Fibroblast of skin of left quadriceps (primary cell): ENCODE measurements at places on chromosomes 2 and 18.
A peak's percentile ranks its signal among the peaks of the same experiment; 100 is the strongest.

DNA sequence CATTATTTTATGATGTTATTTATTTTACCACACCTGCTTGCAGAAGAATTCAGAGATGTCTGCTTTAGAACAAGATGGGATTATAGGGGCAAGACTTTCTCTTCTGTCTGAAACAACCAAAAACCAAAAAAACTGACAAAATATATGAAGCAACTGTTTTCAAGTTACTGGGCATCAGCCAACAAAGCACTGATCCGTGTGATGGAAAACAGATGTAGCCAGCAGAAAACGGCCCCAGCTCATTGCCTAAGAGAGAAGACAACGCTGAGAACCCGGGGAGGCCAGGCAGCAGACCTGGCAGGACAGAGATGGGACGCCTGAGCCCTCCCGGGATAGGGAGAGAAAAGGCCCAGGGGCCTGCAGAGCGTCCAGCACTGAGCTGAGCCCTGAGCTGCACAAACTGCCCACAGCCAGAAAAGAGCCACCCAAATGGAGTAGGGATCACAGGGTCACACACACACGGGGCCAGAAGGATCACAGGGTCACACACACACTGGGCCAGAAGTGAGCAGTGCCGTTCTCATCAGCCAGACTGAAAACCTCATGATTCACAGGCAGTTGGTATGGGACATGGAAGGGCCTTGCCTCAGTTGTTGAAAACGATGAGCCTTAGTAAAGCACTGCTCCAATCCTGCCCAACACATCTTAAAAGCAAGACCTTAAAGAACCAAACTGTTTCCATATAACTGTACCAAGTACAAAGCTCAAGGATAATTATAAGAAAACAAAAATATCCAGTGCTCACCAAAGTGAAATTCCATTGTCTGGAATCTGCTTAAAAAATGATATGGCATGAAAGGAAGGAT is 12.1 kb downstream of the PXDN start:
- DNase-seq = peak; percentile 97

GRCh38 chr18:70332694-70333093 is 43.8 kb downstream of the SOCS6 start:
- DNase-seq = no peak

DNA sequence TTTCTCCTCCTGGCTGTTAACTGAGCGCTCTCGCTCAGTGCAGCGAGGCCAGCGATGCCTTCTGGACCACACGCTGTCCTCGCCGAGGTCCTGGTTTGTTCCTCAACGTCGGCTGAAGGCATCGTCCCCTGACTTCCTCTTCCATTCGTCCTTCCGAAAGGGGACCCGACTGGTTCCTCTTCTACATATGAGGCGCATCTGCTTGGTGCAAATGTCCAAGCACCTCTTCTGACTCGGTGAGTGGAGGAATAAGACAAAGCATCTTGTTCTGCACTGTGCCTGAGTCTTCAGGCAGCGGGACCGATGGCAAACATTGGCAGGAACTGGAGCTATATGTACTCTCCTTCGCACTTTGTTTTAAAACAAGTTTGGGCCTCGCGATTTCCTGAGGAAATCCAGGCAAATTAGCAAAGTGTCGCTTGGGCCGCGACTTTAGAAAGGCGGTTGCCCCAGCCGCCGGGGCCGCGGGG is 621 bp upstream of the KCNS3 start:
- DNase-seq = no peak

GRCh38 chr2:152395103-152395502 is 60.1 kb downstream of the FMNL2 start:
- no peak for DNase-seq

GRCh38 chr18:79896738-79897137 is 54.7 kb downstream of the SLC66A2 start:
- DNase-seq = no peak

DNA sequence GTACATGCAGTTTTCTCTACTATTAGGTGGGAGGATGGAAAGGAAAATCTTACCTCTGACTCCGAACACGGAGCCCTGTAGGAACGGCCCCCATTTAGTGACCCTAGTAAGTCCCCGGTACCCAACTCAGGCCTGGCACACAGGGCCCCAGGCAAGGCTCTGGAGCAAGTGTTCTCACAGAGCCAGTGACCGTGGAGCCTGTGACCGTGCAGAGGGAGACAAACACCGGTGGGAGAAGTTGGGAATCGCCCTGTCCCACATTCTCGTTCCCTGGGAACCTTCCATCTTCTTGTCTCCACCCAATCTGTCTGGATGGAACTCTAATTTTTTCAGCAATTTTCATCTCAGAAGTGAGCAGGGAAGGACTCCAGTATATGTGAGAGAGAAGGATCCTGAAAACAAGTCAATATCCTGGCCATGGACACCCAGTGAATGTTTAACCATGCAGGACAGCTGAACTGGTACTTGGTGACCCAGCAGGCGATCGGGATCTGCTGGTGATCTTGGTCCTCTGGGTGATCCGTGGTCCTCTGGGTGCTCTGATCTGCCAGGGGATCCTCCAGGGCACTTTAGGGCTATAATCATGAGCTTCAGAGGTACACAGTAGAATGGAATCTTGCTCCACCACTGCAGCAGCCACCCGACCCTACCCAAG is 348.6 kb upstream of the ID2 start:
- no peak for DNase-seq

- no peak for DNase-seq
Measured at GRCh38 chr2:235049719-235050118, 97.9 kb downstream of the SH3BP4 start.

DNA sequence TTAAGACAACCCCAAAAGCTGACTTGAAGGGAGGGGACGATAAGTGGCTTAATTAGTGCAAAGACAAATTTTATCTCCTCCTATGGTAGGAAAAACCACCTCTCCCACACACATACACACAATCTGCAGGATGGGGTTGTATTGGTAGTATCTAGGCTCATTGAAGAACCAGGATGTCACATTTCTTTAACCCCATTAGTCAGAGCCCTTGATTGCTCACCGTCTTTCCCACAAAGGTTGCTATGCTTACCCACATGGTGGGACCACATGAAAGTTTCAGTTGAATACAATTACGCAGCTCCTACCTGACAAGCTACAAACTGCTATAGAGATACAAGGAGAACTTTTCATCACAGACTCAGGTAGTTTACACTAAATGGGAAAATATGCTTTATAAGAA is 765.0 kb upstream of the CELF4 start:
- DNase-seq = no peak

GRCh38 chr2:121099329-121100290 is 185.4 kb downstream of the TFCP2L1 start:
- DNase-seq = no peak

GRCh38 chr18:6959110-6959509 is 158.5 kb downstream of the LAMA1 start:
- DNase-seq = no peak

GRCh38 chr2:138949517-138949916 is 169.3 kb upstream of the NXPH2 start:
- DNase-seq = no peak

- DNase-seq = no peak
Measured at GRCh38 chr2:141515931-141516330, 614.9 kb downstream of the LRP1B start.

GRCh38 chr2:30355306-30355705 is 91.7 kb upstream of the LCLAT1 start:
- no peak for DNase-seq

DNA sequence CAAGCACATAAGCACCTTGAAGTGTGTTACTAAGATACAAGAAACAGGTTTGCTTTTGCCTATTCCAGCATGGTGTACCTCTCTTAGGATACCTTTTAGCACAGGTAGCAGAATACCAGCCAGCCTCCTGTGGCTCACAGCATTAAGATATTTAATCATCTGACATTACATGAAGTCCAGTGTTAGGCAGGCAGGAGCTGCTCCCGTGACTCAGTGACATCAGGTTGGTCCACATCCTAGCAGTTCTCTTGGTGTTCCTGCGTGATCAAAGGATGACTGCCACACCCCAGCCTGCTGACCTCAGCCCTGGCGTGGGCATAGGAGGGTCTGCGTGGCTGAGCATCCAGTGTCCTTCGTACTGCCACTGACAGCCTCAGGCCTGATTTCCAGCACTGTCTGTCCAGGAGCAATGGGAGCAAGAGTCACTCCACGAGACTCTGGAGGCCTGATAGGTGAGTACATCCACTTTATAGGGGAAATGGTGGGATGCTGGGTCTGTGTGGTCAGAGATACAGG is 3.6 kb upstream of the DTYMK start:
- no peak for DNase-seq

DNA sequence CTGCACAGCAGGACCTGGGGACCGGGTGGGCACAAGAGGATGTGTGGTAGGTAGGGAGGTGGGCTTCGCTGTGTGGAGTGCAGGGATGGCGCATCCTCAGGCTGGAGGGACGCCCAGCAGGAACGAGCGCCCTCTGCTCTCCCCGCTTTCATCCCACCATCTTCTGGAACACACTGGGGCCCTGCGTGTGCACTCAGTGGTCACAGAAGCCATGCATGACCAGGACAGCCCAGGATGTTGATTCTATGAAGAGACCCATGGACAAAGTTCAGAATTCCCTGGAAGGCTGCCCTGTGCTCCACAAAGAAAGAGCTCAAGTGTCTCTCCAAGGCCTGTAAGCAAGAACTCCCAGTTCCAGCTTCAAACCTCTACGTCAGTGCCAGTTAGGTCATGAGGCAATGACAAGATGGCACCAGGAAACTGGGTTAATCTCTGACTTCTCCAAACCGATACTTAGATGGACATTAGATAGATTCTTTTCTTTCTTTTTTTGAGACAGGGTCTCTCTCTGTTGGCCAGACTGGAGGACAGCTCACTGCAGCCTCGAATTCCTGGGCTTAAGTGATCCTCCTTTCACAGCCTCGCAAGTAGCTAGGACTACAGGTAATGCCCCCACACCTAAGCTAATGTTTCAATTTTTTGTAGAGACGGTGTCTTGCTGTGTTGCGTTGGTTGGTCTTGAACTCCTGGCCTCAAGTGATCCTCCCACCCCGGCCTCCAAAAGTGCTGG is 3.4 kb downstream of the SLC66A2 start:
- no peak for DNase-seq

DNA sequence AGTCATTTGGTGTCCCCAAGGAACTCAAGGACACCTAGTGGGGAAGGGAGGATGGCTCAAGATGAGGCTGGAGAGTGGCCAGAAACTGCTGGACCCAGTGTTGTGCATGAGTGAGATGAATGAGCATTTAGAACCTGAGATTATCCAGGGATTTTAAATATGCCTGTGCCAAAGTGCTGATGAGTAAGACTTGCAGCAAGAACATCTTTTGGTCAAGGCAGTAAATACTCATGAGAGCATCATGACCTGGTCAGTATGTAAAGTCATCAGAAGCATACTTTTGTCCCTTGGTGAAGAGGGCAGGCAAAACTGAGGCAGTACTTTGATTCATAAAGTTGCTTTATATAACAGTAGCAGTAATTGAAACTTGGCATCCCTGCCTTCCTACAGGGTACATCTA is 3.1 kb upstream of the SPP2 start:
- no peak for DNase-seq

GRCh38 chr2:158458617-158458920 is 1.8 kb downstream of the PKP4 start:
- DNase-seq = no peak

- no peak for DNase-seq
Measured at GRCh38 chr2:224711859-224712665, 4.1 kb downstream of the CCDC195 start.

GRCh38 chr18:33051407-33051806 is 278.6 kb upstream of the KLHL14 start:
- DNase-seq = no peak

DNA sequence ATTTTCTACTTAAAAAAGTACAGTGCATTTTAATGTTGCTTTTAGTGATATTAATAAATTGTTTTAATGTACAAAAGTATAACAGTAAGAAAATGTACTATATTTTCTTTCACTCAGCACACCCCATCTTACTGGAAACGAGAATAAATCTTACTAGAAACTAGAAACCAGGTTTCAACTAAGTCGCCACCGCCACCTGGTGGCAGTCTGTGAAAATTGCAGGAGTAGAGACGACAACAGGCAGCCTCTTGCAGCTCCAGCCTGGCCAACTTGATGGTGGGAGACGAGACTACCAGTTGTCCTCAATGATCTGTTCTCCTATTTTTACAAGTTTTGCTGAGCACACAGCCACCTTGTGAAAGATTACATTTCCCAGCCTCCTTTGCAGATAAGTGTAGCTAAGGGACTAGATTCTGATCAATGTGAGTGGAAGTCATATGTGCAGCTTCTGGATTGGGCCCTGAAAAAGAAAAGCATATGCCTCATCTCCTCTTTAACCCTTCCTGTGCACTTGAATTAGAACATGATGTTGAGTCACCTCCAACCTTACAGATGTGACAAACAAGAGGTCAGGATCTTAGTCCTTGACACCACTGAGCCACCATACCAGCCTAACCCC is 8.7 kb downstream of the OTOF start:
- no peak for DNase-seq

GRCh38 chr2:231524477-231525247 is 5.6 kb downstream of the NMUR1 start:
- no peak for DNase-seq

DNA sequence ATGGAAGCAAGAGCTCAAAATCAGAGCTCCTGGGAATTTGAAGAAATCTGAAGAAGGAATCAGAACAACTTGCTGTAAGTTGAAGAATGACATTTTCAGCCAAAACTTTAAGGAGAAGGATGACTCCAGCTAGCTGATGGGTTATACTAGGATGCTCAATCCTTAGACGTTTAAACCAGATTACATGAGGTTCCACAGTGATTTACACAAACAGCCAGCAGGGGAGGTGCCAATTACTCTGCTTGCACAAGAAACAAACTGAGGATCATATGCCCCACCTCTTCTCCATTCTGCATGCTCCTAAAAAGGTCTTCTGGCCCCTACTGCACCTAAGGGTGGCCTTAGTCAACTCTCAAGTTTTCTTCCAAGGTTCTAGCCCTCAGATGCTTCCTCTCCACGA is 47.9 kb upstream of the PCBP1 start:
- no peak for DNase-seq

DNA sequence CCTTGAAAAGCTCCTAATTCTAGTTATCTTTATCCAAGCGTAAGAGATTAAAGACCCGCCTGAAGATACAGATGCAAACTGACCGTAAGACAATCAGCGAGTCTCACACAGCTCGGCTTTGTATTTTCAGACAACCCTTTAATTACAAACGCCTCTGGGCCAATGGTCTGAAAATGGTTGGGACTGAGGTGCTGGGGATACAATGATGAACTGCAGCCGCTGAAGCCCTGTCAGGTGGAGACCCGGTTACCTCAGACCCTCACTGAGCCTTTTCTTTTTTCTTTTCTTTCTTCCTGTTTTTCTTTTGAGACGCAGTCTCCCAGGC is 715 bp upstream of the CFAP36 start:
- DNase-seq = no peak

DNA sequence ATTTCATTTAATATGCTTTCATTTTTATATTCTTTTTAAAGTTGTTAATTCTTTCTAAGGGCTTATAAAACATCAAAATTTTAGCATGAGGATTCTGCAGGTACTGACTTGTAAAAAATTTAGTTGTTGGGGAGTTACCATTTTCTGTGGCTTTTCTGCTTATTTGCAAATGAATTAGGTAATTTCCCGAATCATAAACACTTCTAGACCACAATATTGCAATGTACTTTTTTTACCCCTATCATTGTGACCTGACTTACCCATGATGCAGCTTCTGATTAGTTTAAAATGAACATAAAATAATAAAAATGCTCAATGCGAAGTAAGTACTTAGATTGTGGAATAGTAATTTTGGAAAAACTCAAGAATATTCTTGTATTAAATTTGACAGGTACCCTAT is 11.4 kb downstream of the ARL6IP6 start:
- DNase-seq = no peak

- DNase-seq = no peak
Measured at GRCh38 chr2:28359222-28360057, 33.2 kb upstream of the FOSL2 start.
